ENCODE measurements at places on chromosomes 1 and 21. TPM values are rescaled to one million over a fixed set of nuclear protein-coding genes. Genes with fewer than 3 reads are reported as not detected.

Gene PDE4DIP
- 121 TPM for total RNA-seq

Gene LCE2D
- not detected for total RNA-seq

Gene NSL1
- 20.7 TPM for total RNA-seq

Gene NUDT17
- total RNA-seq: 2.4 TPM

Gene RAB25
- 0.09 TPM for total RNA-seq
